ENCODE measurements at places on chromosomes 7 and 10.

GRCh38 chr7:51430480-51431086 is 114.0 kb upstream of the COBL start:
- DNase-seq: no peak

DNA sequence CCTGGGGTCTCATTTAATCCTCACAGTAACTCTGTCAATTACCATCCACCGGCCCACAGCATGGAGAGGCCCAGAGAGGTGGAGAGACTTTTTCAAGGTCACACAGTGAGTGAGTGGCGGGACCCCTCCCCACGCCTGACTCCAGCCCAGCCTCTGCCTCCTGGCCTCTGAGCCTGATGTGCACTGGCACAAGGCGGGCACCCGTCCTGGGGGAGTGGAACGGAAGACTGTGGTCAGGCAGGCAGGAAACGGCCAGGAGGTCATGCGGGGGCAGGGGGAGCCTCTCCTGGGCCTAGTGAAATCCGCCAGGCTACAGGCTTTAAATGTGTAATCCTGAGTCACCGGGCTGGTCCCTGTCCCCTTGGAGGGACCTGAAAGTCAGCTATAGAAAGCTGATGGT is 32.2 kb downstream of the ZCCHC24 start:
- no peak for DNase-seq

DNA sequence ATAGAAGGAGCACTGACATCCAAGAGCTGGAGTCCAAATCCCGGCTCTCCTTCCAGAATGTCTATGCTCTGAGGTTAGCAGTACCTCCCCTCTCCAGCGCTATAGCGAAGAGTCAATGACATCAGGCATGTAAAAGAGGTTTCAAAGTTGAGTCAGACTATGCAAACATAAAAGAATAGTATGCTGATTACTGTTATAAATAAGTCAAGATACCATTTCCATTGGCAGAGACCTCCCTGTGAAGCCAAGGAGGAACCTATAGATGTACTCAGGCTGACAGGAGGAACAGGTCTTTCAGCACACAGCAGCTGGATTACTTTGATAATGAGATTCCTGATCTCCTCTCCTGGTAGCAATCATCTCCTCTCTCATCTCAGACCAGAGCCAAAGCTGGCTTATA is 103.9 kb upstream of the EFCAB10 start:
- DNase-seq: no peak

DNA sequence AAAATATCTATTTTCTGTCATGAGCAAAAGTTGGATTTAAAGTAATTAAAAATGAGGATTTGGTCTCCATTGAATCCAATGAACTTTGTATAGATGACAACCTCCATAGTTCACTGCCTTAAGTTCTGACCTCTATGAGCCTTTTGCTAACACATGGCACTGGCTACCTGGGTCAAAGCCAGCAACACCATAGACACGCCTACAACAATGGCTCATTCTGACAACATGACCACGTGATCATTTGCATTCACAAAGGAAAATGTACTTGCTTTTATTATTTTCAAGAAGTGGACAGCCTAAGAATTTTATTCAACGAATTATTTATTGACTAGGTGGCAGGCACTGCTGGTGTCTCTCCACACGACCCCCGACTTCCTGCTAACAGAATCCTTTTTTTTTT is 90.6 kb downstream of the CARD11 start:
- no peak for DNase-seq

DNA sequence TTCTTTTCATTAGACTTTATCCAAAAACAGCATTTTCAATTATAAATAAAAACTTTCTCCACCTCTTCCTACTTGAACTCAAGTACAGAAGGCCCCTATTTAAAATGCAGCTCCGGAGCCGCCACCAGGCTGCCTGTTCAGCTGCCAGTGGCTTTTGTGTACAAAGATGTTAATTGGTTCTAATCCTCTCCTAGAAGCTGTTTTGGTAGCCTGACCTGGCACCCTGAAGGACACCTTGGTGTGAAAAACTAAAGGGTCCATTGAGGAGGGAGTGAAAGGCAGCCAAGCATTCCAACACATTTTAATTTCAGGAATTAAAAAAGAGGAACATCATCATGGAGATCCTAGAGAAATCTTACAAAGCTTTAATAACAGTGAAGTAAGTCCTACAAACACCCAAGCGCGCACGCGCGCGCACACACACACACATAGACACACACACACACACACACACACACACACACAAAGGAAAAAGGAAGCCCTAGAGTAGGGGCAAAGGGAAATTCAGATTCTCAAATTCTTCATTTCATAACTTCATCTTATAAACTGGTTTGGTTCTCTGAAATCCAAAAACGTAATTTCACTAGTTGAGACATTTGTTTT is 41.4 kb downstream of the VAX1 start:
- DNase-seq: no peak

DNA sequence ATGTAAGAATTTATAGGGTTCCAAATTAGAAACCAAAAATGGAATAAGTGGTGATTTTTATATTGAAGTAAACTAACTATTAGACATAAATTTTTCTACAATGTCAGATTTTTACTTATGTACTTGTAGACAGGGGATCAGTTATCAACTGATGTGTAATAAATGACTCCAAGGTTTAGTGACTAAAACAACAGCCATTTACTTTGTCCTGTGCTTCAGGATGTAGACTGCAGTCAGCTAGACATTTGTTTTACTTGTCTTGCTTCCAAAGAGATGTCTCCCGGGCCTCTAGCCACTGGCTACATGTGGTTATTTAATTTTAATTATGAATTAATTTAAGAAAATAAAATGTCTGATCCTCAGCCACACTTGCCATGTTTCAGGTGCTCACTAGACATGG is 249.7 kb upstream of the IGFBP3 start:
- DNase-seq: no peak

DNA sequence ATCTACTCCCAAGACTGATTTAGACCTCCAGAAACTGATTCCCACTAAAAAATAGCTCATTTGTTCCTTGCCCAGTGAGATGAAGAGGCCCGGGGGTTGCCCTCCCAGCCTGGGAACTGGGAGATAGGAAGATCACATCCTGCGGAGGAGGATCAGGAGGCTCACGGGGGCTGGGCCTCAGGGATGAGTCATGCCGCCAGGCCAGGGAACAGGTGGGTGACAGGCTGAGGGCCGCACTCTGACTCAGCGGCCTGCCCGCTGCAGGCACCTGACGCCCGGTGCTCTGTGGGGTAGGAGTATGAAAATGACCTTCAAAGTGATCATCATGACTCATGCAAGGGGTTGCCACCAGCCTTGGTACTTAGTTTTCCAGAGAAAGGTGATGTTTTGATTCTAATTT is 104.5 kb upstream of the ZPBP start:
- DNase-seq: no peak

DNA sequence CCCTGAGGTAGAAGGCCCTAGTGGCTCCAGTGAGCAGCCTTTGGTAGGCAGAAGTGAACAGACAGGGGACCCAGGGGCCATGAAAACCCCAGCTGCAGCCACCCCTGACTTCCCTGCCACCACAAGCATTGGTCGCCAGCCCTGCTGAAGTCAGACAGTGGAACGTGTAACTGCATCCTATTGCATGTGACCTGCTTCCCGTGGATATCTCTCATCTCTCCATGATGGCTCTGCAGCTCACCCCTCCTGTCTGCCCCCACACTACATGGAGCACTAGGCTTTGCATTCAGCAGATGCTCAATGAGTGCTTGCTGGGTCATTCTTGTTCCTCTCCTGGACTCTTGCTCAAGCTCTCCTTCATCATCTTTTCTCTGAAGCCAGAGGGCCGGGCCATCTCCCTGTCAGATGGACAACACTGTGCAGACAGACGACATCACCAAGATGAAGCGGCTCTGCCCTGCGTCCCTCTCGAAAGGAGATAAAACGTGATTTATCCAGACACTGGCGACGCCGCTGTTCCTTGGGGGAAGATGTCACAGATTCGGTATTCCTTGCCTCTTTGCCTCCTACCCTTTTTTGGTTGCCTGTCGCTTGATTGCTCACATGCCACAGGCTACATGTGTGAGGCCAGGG is 117.5 kb downstream of the SH3PXD2A start:
- no peak for DNase-seq

- DNase-seq: no peak
Observed at GRCh38 chr7:80542398-80542797, 30.5 kb upstream of the GNAT3 start.

All from left lobe of liver (tissue), 2 donors.